ENCODE measurements at places on chromosomes 12 and 14.

- DNase-seq: no peak
Observed at GRCh38 chr12:20593611-20594010, 101.5 kb upstream of the SLCO1C1 start.

DNA sequence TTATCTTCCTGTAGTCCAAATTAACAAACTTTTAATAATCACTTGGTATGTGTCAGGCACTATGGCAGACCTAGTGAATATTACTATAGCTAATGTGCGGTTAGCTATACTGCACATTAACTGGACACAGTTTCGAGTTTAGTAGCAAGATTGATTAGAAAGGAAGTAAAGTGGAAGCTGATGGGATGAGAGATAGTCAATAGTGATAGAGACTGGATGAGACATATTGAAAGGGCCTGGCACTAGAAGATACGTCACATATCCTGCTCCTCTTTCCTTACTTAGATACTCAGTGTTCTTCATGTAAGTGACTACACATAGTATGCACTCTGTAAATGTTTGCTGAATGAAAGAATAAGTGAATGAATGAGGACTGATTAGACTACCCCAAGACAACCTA lies 5.5 kb downstream of the TBK1 start:
- no peak for DNase-seq

GRCh38 chr12:100503228-100503628 lies 29.6 kb downstream of the NR1H4 start:
- no peak for DNase-seq

GRCh38 chr14:66242001-66242400 lies 244.2 kb upstream of the CCDC196 start:
- no peak for DNase-seq

DNA sequence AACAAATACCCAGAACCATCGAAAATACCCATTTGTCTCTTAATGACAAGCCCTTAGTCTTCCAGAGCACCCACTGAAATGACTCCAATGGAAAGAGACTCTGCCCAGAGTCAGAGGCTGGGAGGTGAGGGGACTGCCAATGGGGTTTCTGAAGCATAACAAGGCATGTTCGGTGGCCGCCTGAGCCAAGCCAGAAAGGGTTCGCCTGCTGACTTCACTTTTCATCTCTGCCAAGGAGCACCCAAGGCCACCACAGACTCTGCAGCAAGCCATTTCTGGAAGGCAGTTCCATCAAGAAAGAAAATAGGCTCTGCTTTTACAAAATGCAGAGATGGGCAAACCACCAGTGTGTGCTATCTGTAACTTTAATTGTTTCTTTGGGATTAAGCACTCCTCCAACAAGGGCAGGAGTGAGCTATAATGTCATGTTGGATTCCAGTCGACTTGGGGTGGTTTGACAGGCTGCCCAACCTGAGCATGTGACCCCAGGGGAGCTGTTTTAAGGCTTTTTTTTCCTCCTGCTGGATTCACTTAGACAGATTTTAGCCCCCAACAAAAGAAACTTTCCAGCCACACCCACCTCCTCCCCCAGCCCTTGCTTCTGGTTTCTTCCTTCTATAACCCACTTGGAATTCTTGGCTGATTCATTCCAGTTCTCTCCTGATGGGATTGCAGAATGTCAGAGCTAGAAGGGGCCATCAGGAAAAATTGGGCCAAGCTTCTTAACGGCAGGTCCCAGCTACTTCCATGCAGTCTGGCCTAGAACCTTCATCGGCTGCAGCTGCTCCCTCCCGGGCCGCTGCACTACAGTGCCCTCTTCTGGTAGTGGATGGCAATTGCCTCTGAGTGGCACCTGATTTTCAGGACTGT lies 24.1 kb downstream of the CKAP4 start:
- peak; percentile 69 for DNase-seq

DNA sequence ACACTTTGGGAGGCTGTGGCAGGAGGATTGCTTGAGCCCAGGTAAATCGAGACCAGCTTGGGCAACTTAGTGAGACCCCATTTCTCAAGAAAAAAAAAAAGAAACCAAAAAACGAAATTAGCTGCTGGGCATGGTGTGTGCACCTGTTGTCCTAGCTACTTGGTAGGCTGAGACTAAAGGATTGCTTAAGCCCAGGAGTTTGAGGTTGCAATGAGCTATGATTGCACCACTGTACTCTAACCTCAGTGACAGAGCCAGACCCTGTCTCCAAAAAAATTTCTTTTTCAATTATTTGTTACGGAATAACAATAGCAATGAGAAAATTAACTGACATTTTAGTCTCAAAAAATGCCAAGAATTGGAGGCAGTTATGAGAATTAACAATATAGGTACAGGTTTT lies 128.0 kb downstream of the CCDC91 start:
- no peak for DNase-seq

GRCh38 chr14:30271811-30272323 lies 287.1 kb upstream of the G2E3 start:
- no peak for DNase-seq

GRCh38 chr12:54991991-54992375 lies 7.4 kb upstream of the TESPA1 start:
- no peak for DNase-seq

DNA sequence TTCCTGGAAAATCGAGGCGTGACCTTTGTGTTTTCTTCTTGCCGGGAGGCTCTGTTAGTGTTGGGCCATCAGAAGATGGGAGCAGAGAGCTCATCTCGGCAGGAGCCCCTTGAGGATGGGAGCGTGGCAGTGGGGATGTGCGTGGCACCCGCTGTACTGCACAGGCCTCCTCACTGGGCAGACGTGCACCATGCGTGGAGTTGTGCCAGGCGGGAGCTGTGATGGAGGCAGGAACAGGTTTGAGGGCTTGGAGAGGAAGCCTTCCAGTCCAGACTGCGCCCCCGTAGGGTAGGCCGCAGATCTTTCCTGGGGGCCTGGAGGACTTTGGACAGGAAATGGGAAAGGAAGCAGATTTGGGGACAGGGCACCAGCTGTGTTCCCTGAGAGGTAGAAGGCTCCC lies 197.5 kb downstream of the TSPAN9 start:
- no peak for DNase-seq

DNA sequence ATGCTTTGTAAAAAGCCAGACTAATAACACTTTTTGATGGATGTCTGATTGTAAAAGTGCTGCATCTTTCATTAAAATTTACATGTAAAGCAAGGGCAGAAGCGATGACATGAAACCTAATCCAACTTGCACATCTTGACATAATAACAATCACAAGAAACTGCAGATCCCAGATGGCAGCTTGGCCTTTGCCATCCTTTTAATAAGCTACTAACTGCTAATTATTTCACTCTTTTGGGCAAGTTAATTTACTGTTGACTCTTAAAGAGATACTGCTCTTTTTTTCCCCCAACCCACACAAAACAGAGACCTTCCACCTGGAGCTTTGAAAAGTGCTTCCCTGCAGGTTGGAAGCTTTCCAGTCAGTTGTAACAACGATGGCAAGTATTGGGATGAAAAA lies 137.5 kb downstream of the NRXN3 start:
- no peak for DNase-seq

DNA sequence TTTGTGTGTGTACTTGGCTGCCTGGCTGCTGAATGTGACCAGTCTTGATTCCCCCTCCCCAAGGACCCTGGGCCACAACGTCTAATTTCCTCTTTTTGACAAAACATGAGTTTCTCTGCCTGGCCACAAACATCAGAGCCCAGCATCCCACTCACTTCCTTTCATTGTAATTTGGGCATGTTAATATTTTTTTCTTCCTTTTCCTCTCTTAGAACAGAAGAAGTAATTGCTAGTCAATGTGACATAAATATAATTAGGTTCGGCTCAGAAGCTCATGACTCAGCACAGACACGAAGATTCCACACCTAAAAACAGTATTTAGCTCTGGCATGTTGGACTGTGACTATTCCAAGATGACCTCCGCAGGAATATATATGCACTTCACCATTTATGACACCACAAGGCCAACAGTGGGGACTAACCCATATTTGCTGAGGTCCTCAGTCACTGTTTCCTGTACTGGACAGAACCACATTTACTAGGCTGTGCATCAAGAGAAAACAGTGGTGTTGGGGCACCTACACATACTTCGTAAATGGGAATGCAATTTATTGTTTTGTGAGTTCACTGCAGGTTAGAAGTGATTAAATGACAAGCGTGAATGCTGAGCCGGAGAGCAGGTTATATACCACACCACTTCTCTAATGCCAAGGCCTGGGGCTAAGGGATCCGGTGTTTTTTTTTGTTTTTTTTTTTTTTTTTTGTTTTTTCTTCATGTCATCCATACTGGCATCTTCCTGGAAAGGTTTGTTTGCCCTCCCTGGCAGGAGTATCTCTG lies 4.2 kb downstream of the GSG1 start:
- no peak for DNase-seq

GRCh38 chr14:60656686-60657455 lies 7.6 kb upstream of the SIX1 start:
- peak; percentile 59 for DNase-seq

GRCh38 chr12:12198124-12198523 lies 68.7 kb downstream of the LRP6 start:
- no peak for DNase-seq

DNA sequence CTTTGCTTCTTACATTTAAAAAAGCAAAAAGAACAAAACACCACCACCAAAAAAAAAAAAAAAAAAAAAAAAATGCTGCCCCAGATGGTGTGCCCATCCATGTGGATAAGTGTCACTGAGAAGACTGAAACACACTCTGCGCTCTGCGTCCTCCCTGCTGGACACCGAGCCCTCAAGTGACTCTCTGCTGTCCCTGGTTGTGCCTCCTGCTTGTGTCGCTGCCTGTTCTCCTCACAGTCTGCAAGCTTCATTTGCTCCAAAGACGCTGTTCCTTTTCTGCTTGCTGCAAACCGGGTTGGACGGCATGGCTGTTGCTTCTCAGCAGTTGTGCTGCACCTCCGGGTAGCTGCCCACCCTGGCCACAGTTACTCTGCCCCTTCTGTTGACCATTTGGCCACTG lies 276.2 kb upstream of the ATP2B1 start:
- DNase-seq: no peak

GRCh38 chr14:61668282-61668681 lies 27.0 kb upstream of the HIF1A start:
- DNase-seq: no peak

- DNase-seq: no peak
Observed at GRCh38 chr12:81222846-81223592, 145.1 kb downstream of the ACSS3 start.

DNA sequence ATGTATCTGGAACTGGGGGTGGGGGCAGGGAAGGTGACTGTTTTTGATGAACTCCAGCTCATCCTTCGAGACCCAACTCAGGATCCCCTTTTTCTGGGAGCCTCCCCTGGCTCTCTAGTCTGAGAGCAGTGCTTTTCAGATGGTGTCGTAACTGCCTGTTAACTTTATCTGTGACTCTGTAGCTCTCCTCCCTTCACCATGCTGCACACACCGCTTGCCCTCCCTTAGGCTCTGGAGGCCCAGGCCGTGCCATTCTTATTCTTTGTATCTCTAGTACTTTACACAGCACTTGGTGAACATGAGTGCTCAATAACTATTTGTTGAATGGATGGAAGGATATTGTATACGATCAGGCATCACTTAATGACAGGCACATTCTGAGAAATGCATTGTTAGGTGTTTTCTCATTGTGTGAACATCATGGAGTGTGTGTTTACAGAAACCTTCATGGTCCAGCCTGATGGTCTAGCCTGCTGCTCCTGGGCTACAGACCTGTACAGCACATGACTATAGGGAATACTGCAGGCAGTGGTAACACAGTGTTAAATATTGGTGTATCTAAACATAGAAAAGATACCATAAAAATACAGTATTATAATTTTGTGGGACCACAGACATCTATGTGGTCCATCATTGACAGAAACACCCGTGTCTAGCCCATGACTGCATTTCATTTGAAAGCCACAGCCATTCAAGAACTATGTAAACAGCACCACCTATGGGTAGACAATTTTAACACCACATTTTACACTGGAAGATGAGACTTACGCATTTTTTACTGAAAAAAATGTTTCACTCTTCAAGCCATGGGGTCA lies 91.8 kb downstream of the EML1 start:
- no peak for DNase-seq

GRCh38 chr12:19245666-19246065 lies 116.1 kb downstream of the PLEKHA5 start:
- no peak for DNase-seq

GRCh38 chr12:126055521-126055920 lies 990.3 kb downstream of the AACS start:
- no peak for DNase-seq

GRCh38 chr14:103136388-103137271 lies 13.4 kb downstream of the TNFAIP2 start:
- DNase-seq: no peak

DNA sequence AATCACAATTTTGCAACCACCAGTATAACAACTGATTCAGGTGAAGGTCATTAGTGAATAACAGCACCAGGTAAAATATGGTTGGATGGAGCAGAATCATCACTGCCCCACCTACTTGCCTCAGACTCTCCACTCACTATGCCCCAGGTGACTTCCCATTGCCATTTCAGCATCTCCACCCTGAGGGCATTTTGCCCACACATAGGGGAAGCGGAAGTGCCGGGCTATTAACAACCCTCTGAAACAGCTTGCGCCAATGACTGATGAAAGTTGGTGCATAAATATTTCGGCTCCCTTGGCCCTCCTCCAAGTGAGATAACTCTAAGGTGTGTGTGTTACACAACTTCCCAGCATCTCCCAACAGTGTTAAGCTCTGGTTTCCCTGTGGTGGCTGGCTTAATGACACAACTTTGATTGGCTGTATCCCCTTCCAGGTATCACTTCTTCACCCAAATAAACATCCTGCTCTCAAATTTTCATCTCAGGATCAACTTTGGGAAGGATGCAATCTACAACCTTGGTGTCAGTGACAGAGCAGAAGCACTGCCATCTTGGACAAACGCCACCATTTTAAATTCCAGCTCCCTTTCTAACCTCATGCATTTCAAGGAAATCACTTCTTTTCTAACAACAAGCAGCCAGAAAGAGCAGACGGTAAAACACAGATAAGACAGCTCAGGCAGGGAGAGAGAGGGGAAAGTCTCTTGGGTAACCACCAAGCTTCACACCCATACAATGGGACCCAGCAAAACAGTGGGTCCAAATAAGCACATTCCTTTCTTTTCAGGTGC lies 73.6 kb upstream of the PPP2R5C start:
- DNase-seq: no peak

GRCh38 chr14:70415788-70416187 lies 1.1 kb downstream of the SYNJ2BP start:
- DNase-seq: no peak

- DNase-seq: no peak
Observed at GRCh38 chr12:71460318-71460717, 20.7 kb downstream of the LGR5 start.

DNA sequence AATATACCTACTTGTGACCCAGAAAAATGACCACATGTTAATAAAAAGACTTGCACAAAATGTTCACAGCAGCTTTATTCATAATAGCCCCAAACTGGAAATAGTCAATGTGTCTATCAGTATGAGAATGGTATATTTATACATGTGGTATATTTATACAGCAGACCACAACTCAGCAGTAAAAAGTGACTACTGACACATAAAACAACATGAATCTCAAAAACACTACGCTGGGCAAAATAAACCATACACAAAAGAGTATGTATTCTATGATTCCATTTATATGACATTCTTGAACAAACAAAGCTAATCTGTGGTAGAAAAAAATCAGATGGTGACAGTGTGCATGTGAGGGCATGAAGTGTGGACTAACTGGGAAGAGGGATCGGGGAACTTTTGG lies 35.1 kb downstream of the ARF6 start:
- no peak for DNase-seq

Data from Right ventricle myocardium superior (tissue), 1 donor.